ENCODE measurements at places on chromosomes 4 and X. TPM values are rescaled to one million over a fixed set of nuclear protein-coding genes. Genes with fewer than 3 reads are reported as not detected.

GLA gene
- 25.6 TPM for polyA plus RNA-seq

TMEM154 gene
- 0.46 TPM for polyA plus RNA-seq

PI4K2B gene
- polyA plus RNA-seq, result 9.7 TPM

UGT2B11 gene
- polyA plus RNA-seq, result not detected

GUCY1A1 gene
- 4.1 TPM for polyA plus RNA-seq

RASGEF1B gene
- 5.4 TPM for polyA plus RNA-seq

MAGEA12 gene
- polyA plus RNA-seq, result not detected

CCDC158 gene
- not detected for polyA plus RNA-seq
